Bone marrow (tissue), 2 donors: ENCODE measurements at places on chromosomes 7 and 10.

- DNase-seq: no peak
Observed at GRCh38 chr7:112130729-112131410, 75.3 kb downstream of the DOCK4 start.

- no peak for DNase-seq
Observed at GRCh38 chr7:130958846-130959245, 224.8 kb upstream of the KLF14 start.

GRCh38 chr10:111023060-111023459 lies 53.8 kb upstream of the ADRA2A start:
- no peak for DNase-seq

- DNase-seq: no peak
Observed at GRCh38 chr10:72090326-72090725, 2.0 kb upstream of the SPOCK2 start.

DNA sequence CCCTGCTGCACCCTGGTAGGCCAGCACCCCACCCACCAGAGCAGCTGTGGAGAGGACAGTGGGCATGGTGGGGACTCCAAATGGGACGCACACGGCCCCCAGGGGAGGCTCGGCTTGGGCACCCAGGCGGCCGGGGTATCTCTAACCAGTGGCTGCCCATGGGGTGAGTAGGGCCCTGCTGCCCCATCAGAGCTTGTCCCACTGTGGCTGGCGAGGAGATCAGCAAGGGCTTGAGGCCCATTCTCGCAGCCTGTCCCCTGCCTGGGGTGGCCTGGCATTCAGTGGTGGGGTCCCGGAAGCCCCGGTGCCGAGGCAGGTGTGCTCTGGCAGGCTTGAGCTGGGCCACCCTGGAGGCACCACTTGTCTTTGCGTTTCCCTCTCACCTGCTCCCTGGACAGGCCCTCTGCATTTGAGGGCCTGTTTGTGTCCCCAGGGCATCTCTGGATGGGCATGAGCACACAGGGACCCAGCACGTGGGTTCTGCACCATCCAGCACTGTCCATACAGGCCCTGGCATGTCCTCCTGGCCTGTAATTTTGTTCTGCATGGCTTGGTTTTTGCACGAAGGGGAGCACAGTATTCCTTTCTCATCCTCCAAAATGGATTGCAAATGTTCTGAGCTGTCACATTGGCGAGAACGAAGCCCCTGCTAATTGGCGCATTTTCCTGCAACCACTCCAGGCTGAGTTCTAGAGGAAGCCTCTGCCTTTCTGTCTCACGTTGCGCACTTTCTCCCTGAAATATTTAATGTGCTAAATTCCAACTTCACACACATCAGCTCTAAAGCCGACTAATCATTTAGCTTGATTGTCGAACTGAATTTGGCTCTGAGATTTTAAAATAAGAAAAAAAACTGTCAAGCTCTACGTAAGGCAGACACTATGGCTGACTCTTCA lies 27.2 kb downstream of the PWWP2B start:
- DNase-seq: no peak

GRCh38 chr10:131869344-131869743 lies 31.5 kb upstream of the PPP2R2D start:
- no peak for DNase-seq

DNA sequence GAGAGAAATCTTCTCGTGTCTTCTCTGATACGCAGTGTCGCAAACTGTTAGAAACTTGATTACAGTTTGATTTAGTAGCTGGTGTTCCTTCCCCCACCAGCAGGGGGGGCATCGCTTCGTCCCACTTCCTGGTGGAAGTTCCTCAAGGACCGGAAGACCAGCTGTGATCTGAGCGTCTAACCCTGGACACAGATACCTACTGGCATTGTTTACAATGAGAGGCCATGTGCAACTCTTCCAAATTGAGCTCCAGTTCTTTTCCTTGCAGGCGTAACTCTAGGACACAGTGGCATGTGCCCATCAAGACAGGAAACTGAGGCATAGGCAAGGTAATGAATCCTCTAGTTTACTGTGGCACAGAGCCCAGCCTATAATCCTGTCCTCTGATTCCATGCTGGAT lies 219.0 kb downstream of the CCDC3 start:
- DNase-seq: no peak
